ENCODE measurements at places on chromosomes 7 and 10. TPM values are rescaled to one million over a fixed set of nuclear protein-coding genes. Genes with fewer than 3 reads are reported as not detected.

The FAM25A gene
- total RNA-seq: not detected

The TLX1 gene
- total RNA-seq: not detected

The PKD2L1 gene
- total RNA-seq: under 0.01 TPM

The CLDN4 gene
- total RNA-seq: 58.2 TPM

The HIP1 gene
- total RNA-seq: 20.9 TPM

The RGR gene
- total RNA-seq: not detected

The COL17A1 gene
- total RNA-seq: 0.33 TPM

The POM121L12 gene
- not detected for total RNA-seq

The LIPF gene
- total RNA-seq: not detected

The ERVW-1 gene
- total RNA-seq: not detected

Data from uterine smooth muscle cell (primary cell).